ENCODE measurements at places on chromosomes 7 and 10. TPM values are rescaled to one million over a fixed set of nuclear protein-coding genes. Genes with fewer than 3 reads are reported as not detected.

DNA sequence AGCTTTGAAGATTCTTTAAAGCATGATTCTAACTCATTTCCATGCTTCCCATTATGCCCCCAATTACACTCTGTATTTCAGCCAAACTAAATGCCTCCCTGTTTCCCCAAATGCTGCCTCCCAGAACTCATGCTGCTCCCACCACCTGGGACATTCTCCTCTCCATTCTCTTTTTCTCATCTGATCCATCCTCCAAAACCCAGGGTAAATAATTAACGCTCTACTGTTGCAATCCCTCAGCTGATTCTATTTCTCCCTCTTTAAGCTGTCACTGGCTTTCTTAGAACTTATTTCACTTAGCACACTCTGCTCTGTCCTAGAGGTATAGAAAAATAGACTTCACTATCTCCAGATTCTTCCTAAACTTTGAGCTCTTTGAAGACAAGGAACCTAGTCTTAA is 104.7 kb downstream of the ICA1 start:
- no peak overlapping the region for H3K4me3 ChIP-seq
- H3K27me3 ChIP-seq = no peaks in the 10 kb centered on the region
- H3K4me1 ChIP-seq = peaks cover 4% of the 10 kb centered on the region
- DNase-seq = no peak
- H3K36me3 ChIP-seq = no peaks in the 10 kb centered on the region
- no peak overlapping the region for H3K27ac ChIP-seq

DNA sequence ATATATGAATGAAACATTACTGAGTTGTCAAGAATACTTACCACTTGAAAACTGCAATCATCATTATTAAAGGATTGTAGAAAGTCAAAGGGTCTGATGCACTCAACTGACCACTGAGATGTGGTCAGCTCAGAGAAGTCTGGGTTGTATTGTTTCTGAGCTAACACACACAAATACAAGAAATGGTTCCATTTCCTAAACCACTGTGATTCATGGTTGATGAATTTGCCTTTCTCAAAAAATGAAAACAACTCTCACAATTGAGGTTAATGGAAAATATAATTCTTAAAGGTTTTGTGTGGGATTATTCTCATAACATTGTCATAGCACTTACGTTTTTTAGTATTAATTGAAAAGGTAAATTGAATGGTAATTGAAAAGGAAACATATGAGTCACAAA is 45.6 kb upstream of the TAS2R16 start:
- H3K27ac ChIP-seq = no peak overlapping the region
- no peaks in the 10 kb centered on the region for H3K36me3 ChIP-seq
- H3K4me3 ChIP-seq = no peak overlapping the region
- H3K27me3 ChIP-seq = no peaks in the 10 kb centered on the region
- no peak for DNase-seq

TLX1 gene
- total RNA-seq = not detected

TEX47 gene
- total RNA-seq = not detected

SLC26A5 gene
- not detected for total RNA-seq

MKX gene
- total RNA-seq = 0.49 TPM

YKT6 gene
- total RNA-seq = 51.0 TPM

PTN gene
- total RNA-seq = not detected

All from activated CD4-positive, alpha-beta T cell treated with anti-CD3 and anti-CD28 coated beads for 36 hours (primary cell).